ENCODE measurements at places on chromosomes 5 and 9.

- DNase-seq = no peak
Observed at GRCh38 chr5:165242646-165243045, 1737.2 kb downstream of the MAT2B start.

GRCh38 chr9:131739133-131739958 lies 530 bp downstream of the RAPGEF1 start:
- peak; percentile 47 for DNase-seq

GRCh38 chr5:94181895-94182294 lies 436.5 kb downstream of the KIAA0825 start:
- DNase-seq = no peak

- no peak for DNase-seq
Observed at GRCh38 chr5:54281960-54282692, 28.2 kb downstream of the ARL15 start.

DNA sequence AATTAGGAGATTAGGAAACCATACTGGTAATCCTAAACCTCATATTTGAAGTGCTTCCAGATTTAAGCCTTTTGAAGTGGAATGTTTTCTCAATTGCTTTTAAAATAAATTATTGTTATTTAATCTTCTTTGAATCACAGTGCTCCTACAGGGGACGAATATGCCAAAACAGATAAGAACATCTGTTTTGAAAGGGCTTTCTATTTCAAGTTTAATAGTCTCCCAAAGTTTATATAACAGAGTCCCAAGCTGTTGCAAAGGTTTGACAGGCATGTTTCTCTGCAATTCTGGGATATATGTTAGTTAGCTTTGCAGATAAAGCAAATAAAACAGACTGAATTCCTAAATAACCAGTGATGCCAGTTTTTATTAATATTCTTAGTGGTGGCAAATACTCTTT lies 803.7 kb downstream of the TLE4 start:
- DNase-seq = no peak

DNA sequence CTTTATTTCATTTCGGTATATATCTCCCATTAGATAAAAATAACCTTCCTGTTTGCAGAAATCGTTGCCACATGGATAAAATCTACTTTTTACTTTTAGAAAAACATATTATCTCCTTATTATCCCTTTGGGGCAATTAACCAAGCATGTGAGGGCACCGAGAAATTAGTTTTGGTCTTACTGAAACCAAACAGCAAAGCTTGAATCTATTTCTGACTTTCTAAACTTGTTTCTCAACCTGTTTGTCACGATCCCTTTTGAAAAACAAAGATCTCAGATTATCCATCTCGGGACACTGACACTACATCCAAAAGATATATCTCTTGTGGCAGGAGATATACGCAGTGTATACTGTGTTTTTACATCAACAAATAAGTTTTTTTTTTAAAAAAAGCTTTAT lies 2.3 kb downstream of the TUT7 start:
- DNase-seq = no peak

GRCh38 chr5:150612905-150613670 lies 27.4 kb upstream of the SYNPO start:
- DNase-seq = no peak

GRCh38 chr5:60675286-60675685 lies 24.7 kb downstream of the DEPDC1B start:
- DNase-seq = no peak

GRCh38 chr5:145465474-145466263 lies 369.5 kb downstream of the PRELID2 start:
- DNase-seq = no peak

DNA sequence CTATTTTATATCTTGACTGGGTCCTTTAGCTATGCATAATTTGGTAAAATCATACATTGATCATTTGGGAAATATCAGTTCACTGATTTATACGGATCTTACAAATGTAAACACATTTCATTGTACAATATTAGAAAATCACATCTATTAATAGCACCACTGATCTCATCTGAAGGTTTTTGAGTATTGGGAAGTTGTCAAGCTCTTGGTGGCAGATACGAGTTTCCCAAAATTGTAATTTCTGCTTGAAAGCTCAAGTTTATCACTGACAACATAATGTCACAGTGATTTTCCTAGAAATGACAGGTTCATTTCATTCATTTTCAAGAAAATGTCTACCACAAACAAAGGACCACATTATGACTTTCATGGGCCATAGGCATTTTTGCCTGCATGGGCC lies 3.0 kb upstream of the MACROH2A1 start:
- DNase-seq = no peak

- DNase-seq = no peak
Observed at GRCh38 chr5:93076096-93076495, 504.9 kb downstream of the NR2F1-AS1 start.

DNA sequence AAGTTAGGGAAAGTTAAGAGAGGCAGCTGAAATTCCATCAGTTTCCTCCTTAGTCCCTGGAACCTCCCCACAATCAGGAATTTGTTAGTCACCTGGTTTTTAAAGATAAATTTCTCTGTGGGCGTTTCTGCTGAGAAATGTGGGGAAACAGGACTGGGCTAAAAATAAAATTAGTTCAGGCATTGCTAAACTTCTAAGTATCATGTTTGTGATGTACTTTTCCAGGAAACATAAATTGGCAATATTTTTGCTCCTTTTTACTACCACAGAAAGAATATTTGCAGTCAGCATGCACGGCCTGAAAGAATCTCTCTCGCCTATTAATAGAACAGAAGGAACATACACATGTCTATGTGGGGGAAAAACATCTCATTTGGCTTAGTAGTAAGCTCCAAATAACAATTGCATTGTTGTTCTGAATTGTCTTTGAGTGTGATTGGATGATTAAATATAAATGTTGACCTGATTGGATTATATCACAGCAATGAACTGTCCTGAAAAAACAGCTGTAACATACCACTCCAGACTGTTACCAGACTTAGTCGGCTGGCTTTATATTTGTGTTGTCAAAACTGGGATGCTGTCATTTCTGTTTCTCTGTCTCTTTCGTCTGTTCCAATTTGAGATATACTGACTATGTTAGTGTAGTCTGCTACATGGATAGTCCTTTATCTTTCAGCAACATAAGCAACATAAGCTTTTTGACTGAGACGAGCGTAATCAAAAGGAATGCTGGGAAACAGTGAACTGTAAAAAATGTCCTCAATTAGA lies 12.9 kb downstream of the TJP2 start:
- DNase-seq = no peak

GRCh38 chr5:148810823-148811222 lies 15.6 kb upstream of the ADRB2 start:
- DNase-seq = no peak

DNA sequence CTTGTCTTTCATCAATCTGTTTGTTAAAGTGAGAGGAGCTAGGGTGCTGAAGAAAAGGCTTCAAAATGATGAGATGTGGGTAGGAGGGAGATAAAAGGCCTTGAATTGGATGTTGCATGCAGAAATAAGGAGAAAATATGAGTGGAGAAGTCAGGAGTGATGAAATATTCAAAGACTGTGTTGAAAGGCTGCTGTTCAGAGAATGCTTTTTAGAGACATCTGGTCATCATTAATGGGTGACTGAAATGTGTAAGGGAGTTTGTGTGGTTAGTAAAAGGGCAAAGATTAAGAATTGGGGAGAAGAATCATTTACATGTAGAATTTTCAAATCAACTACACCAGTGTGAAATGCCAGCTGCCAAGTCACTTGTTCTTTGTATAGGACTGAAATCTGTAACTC lies 383.9 kb downstream of the MAT2B start:
- no peak for DNase-seq

DNA sequence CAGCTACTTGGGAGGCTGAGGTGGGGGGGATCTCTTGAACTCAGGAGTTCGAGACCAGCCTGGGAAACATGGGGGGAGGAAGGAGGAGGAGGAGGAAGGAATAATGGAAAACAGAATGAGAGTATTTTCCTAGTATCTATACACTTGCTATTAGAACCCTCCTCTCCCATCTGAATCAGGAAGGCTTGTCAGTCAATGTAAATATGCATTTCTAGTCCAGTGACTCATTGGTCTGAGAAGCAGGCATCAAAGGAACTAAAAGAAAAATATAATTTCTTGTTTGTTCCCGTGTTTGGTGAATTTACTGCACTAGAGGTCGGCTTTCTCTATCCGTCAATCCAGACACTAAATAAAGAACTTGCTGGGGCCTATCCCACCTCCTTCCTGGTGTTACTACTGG lies 88.6 kb downstream of the AGTPBP1 start:
- no peak for DNase-seq

DNA sequence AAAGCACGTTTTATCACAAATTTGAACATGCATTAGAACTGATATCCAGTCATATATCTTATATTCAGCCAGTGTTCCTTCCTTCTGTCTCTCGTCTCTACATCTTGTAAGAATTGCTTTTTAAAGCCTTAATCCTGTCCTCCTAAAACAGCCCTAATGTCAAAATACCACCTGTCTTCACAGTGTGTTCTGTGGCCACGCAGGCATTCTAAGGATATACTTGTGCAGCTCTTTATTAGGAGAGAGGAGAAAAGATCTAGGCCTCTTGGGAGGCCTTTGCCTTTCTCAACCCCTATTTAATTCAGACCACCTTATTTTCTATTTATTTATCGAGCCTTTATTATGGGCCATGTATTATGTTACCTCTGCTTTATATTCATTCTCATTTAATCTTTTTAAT lies 78.3 kb downstream of the MAN2A1 start:
- DNase-seq = no peak

DNA sequence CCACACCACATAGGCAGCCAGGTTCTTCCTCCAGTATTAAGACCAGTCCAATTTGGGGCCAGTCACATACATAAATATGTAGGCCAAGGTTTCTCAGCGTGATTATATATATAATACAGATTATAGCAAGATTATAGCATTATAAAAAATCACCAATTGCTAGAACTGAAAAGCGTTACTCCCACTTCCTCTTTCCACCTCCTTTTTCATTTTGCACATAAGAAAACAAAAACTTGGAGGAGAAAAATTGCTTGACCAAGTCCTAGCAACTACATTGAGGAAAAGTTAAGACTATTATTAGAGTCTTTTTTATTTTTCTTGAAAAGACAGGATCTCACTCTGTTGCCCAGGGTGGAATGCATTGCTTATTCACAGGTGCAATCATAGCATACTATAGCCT lies 262.7 kb upstream of the KCNN2 start:
- no peak for DNase-seq

GRCh38 chr9:109640580-109641371 lies 139.2 kb upstream of the PALM2AKAP2 start:
- DNase-seq = peak; percentile 52

GRCh38 chr9:118088090-118088489 lies 383.9 kb downstream of the TLR4 start:
- DNase-seq = no peak

DNA sequence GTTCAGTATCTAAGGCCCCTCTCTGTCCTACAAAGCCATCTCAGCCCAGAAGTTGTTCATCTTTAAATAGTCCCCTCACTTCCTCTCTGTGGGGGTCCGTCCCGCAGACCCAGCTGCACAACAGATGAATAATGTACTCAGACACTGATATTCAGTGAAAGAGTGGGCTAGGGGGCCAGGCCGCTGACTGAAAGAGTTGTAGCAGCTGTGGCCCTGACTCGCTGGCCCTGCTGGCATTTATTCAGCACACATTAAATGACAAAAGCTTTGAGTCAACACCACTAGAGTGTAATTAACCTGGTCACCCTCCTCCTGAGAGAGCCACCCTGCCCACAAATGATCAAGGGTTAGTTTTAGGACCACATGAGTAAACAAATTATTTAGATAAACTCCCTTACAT lies 76.3 kb downstream of the MED10 start:
- DNase-seq = no peak

- no peak for DNase-seq
Observed at GRCh38 chr5:131513780-131514179, 121.2 kb downstream of the RAPGEF6 start.

- no peak for DNase-seq
Observed at GRCh38 chr5:7169240-7169878, 226.6 kb upstream of the ADCY2 start.

DNA sequence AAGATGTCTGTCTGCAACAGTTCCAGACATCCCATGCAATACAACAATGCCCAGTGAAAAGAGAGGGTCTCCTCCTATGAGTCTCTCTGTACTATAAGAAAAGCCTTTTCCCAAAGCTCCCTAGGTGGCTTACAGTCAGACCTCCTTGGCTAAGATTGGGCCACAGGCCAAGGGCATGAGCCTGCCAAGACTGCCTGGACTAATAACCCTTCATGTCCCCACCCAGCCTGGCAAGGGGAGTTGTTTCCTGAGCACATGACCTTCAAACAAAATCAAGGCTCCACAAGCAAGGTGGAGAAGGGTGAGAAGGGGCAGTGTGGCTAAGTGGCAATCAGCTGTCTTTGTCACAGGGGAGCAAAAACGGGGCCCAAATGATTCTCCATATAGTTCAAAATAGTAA lies 75.6 kb upstream of the ZSWIM6 start:
- DNase-seq = no peak

DNA sequence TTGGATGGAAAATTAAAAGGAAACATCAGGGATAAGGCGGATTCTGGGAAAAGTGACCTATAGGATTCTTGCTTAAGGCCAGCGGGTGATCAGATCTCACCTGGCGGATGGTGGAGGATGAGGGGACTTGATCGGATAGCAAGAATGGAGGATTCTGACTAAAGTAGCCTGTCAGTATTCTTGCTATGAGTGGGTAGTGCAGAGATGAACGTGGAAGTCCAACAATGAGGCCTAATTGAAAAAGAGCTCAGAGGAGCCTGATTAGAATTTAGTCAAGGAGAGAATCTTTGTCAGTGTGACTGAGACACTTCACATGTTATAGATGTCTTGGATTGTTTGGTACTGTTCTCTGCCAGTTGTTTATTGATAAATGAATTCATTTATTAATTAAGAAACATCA lies 24.9 kb downstream of the CAST start:
- no peak for DNase-seq

GRCh38 chr9:132582276-132582785 lies at the start of gene BARHL1:
BARHL1 (plus strand) TSS chr9:132582606; CDS start chr9:132582798, 192 bp downstream.
- DNase-seq = no peak

Measured in urothelium cell line (cell line).